A172 (cell line): ENCODE measurements at places on chromosomes 6 and 20.

- DNase-seq: no peak
Measured at GRCh38 chr20:51021067-51022025, 1.6 kb downstream of the KCNG1 start.

DNA sequence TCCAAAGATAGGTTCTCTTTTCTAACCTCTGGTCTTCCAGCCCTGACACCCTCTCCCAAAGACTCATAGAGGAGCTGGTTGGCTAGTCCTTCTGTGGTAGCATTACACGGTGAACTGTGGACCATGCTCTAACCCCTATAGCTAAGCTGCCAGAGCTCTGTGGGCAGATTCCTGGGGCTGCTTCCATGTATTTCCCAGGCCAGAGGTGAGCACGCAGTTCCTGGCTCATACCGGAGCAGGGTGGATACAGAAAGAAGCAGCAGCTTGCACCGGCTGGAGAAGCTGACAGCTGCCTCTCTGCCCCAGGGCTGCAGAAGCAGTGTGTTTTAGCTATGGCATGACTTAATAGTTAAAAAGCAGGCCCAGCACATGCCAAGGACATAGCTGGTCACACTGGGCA is 84.1 kb upstream of the FOXP4 start:
- DNase-seq: no peak

DNA sequence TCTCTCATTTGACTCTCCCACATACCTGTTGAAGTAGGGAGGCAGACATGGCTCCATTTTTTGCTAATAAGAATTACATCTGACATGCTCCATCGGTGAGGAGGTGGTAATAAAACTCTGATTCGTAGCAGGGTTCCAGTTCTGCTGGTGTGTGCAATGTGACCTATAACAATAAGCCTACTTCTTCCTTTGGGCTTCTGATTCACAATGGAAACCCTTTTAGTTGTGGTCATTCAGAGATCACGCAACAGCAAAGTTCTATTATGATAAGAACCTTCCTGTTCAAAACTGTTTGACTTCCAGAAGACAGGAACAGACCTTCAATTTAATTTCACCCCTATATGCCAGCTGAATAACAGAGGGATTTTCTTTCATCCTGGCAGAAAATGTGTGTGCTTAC is 31.4 kb upstream of the GSTA4 start:
- DNase-seq: no peak

DNA sequence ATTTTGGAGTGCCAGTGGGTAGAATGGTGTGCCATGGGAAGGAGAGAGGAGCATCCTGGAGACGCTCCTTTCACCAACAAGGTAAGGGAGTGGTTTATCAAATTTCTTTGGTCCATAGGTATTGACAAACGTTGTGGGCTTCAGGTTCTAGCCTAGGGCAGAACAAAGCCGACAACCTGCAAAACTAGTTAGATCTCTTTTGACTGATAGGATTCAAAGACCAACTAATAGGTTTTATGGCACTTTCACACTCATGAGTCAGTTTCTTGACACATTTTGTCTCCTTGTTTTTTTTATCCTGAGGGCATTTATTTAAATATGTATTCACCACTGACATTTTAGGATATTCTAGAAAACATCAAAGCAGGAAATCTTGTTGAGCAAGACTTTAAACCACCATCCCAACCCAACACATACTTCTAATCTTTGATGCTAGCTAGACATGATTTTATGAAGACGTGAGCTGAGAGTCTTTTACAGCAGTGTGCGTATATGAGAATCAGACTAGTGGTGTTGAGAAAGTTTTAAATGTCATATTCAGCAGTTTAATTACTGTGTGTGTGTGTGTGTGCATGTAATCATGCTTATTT is 370.4 kb upstream of the HSF2 start:
- DNase-seq: no peak
